Peyer's patch (tissue), 4 donors: ENCODE measurements at places on chromosomes 7 and 10. TPM values are rescaled to one million over a fixed set of nuclear protein-coding genes. Genes with fewer than 3 reads are reported as not detected.

The TMEM139 gene
- total RNA-seq = 162 TPM

The KNDC1 gene
- total RNA-seq = 1.7 TPM

The NFE2L3 gene
- 6.6 TPM for total RNA-seq

The LRRD1 gene
- total RNA-seq = not detected

The OPN4 gene
- not detected for total RNA-seq
